HS-27A (cell line): ENCODE measurements at places on chromosomes 7 and 10.

DNA sequence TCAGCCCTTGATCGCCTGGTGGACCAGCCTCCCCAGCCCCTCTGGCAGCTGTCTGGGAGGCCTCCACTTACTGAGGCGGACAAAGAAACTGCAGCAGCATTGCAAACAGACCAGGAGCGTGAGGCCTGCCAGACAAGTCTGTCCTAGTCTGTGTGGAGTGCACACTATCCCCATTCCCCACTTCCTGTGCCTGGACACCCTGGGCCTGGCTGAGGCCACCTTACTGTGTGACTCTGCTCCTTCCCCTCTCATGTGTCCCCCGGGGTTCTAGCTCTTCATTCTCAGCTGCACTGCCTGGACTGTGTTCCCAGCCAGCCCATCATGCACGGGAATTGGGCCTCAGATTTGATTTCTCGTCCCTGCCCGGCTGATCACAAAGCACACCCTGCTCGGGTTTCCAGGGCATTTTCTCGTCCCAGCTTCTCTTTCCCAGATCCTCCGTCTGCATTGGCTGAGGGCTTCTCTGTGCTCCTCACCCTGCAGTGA, 16.7 kb upstream of the C10orf90 start:
- no peak for DNase-seq

DNA sequence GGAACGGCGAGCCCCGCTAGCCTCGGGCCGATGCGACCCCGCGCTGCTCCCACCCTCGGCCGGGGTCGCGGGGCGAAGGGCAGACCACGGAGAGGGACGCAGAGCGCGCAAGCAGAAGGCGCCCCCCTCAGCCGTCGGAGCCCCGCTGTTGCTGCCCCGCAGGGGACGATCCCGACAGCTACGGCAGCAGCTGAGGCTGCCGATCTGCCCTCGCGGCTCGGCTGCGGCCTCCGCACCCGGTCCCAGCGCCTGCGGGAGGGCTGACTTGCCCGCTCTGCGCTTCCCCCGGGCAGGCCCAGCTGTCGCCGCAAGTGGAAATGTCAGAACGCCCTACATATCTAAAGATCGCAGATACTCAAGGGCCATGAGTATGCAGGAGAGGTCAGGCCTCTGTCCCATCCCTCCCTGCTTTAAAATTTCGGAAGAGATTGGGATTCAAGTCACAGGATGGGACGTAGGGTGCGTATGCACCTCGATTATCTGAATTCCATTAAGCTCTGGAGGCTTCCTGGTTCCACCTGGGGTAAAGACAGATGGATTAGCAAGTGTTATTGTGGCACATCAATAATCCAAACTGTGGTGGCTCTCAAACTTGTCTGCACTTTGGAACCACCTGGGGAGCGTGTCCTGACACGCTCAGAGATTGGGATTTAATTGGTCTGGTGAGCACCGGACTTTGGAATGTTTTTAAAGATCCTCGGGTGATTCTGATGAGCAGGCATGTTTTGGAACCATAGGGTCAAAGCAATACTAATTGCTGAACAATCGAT, at the start of gene CRPPA:
TSS of gene CRPPA (minus strand) at position 206 of the 770 bp plus-strand sequence. CDS start 216 bp downstream, outside the sequence.
- DNase-seq = no peak

GRCh38 chr10:132333386-132333785, 1.4 kb downstream of the LRRC27 start:
- no peak for DNase-seq

GRCh38 chr7:53940483-53940882, 601.7 kb upstream of the VSTM2A start:
- DNase-seq = no peak

GRCh38 chr7:48636391-48637015, 287.8 kb upstream of the CDC14C start:
- no peak for DNase-seq

DNA sequence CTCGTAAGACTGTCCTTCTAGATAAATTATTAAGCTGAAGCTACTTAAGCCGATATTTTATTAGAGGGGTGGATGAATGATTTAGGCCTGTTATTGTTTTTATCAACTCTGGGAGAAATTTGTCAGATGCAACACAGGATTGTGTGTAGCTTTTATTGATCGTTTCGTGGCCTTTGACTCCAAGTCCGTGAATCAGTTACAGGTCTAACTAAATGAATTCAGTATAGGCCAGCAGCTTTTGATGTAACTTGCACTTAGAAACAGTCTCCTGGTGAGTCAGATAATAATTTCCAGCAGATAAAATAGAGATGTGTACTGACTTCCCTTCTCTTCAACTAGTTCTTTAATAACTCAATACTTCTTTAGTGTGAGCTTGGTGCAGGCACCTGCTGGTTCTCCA, 341.7 kb upstream of the SMIM30 start:
- DNase-seq = no peak

DNA sequence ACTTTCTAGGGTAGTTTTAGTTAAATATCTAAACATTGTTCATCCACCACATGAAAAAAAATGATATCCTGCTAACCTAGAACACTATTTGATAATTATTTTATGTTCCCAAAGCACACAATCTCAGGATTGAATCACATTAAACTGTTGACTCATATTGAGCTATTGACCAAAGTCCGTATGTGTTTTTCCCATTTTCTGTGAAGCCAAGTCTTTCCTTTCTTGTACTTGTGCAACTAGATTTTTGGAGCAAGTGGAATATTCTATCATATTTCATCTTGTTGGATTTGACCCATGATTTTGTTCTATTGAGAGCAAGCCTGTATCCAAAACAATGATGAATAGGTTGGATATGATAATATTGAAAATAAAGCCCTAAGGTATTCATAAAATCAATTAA, 164.6 kb downstream of the SKAP2 start:
- no peak for DNase-seq
